ENCODE measurements at places on chromosomes 3 and 15.

DNA sequence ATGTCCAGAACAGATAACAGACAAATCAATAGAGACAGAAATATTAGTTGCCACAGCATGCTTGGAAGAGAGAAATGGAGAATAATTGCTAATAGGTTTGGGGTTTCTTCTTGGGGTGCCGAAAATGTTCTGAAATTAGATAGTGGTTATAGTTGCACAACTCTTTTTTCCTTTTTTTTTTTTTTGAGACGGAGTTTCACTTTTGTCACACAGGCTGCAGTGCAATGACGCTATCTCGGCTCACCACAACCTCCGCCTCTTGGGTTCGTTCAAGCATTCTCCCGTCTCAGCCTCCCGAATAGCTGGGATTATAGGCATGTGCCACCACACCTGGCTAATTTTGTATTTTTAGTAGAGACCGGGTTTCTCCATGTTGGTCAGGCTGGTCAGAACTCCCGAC lies 163.3 kb downstream of the PLCH1 start:
- no peak for DNase-seq

DNA sequence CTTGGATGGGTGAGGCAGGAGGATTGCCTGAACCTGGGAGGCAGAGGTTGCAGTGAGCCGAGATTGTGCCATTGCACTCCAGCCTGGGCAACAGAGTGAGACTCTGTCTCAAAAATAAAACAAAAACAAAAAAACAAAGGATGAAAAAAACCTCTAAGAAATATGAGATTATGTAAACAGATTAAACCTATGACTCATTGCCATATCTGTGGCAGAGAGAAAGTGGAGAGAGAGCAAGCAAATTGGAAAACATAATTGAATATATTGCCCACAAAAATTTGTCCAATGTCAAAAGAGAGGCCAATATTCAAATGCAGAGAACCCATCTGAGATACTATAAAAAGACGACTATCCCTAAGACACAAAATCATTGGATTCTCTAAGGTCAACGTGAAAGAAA lies 1106.0 kb downstream of the OTOL1 start:
- DNase-seq: no peak

- no peak for DNase-seq
Measured at GRCh38 chr3:107939691-107940442, 151.0 kb downstream of the CD47 start.

- DNase-seq: no peak
Measured at GRCh38 chr3:150286390-150287147, 121.5 kb upstream of the TSC22D2 start.

DNA sequence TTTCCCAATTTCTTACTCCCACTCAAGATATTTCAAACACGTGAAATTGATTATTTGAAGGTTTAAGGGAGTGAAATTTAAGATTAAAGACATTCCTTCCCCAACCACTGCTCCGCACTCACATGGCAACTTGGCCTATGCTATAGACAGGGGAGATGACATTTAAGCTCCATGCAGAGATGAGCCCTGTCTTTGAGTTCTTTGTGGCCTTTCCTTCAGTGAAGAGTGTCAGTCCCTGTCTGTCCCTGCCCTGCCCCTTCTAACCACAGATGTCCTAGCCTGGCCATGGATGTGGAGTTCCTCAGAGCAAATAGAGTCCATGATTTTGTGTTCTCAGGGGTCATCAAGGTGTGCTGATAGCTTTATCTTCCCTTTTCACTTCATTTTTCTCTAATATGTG lies 29.4 kb upstream of the THBS1 start:
- DNase-seq: no peak
